H4 (cell line): ENCODE measurements at places on chromosomes 16 and 17.

- DNase-seq = no peak
These were observed 6.4 kb downstream of the SIAH1 start for GRCh38 chr16:48378836-48379235.

DNA sequence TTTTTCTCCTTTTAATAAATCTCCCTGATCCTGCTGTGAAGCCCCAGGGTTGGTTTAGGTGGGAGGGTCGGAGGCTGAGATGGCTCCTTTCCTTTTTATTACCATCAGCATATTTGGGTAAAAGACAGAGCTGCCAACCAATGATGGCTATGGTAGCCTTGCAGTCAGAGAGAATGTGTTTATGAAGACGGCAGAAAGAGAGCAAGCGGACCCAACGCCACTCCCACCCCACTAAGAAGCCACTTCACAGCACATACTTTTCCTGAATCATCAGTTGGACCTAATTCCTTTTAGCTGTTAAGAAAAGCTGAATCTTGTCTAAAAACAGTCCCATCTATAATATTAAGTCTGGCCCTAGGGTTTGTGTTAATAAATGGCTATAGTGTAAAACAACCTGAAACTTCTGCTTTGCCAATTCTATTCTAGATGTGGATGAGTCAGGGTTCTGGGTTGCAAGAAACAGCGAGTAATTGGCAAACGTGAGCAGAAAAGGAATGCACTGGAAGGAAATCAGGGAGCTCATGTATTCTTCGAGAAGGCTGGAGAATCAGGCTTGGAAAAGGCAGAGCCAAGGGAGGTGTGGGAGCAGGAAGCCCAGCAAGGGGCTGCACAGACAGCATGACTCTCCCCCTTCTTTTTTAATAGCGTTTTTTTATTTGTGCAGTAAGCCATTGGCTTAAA, 34.0 kb upstream of the PRKCA start:
- no peak for DNase-seq

- no peak for DNase-seq
These were observed 19.8 kb downstream of the HS3ST3A1 start for GRCh38 chr17:13581925-13582324.

GRCh38 chr16:75195811-75196790, 10.9 kb downstream of the CTRB2 start:
- DNase-seq = no peak

GRCh38 chr16:138049-138417, 440 bp downstream of the NPRL3 start:
- DNase-seq = no peak

- DNase-seq = no peak
These were observed 301.0 kb downstream of the CPPED1 start for GRCh38 chr16:12502676-12503075.

DNA sequence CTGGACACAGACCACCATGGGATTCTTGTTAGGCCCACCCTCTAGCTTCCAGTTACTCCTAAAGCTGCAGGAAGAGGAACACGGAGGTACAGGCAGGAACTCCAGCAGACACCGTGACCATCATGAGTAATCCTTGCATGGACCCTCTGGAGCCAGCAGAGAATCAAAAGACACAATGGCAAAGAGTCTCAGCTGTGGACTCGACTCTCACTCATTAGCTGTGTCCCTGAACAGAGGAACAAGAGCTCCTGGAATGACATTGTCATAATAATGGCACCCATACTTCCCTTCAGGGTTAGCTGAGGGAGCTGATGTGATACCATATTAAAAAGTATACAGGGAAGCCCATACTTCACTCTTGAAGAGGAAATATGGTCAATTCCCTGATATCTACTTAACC, 176.3 kb upstream of the ASIC2 start:
- DNase-seq = no peak

DNA sequence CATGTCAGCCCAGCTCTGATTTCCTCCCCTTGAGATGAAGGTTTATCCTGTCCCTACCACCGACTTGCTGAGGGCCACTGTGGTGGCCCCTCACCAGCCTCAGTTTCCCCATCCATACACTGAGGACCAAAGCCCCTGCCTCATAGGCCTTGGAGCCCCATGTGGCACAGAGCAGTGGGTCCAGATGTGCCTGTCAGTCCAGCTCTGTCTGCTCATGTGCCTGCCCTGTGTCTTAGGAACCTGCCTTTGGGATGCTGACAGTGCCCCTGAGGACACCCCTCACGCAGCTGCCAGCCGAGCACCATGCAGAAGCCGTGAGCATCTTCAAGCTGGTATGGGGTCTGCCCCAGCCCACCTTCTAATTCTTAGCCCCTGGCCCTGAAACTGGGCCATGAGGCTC, 35.7 kb downstream of the MYO15A start:
- DNase-seq = no peak

DNA sequence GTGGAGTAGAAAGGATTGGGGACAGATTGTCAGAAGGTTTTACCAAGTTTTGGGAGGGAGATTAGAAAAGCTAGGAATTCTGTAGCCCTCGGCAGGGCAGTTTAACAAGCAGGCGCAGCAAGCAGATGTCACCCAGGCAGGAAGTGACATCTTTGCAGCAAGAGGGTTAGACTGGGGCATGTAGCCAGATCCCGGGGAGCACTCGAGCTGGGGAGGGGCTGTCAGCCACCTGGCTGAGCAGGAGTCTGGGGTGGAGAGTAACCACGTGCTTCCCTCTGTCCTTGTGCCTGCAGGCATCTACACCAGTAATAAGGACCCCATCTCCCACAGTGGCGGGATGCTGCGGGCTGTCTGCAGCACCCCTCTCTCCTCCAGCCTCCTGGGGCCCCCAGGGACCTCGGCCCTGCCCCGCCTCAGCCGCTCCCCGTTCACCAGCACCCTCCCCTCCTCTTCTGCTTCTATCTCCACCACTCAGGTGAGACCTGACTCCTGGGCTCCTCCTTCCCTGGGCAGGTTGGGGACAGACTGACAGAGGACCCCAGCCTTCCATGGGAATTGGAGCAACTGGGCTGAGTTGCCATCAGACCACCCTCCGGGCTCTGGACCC, 12.2 kb downstream of the MLLT6 start:
- DNase-seq = no peak

DNA sequence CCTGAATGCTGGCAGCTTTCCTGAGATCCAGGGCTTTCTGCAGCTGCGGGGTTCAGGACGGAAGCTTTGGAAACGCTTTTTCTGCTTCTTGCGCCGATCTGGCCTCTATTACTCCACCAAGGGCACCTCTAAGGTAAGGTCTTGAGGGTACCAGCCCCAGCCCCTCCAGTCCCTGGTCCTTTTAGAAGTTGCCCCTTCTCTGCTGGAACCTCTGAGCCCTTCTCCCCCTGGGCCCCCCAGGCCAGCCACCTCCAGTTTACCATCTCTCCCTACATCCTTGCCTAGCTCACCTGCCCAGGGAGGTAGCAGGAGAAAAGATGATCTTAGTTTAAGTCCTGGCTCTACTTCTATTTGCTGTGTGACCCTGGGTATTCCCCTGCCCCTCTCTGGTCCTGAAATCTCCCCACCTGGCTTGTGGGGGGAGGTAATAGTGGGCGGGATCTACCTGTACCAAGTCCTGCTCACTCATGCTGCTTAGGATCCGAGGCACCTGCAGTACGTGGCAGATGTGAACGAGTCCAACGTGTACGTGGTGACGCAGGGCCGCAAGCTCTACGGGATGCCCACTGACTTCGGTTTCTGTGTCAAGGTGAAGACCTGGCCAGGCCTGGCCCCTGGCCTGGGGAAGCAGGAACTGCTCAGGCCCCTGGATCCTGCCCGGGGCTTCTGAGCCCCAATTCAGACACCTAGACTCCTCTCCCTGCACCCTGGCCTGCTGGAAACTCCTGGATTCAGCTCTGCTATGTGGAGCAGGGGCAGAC, 6.5 kb downstream of the GRB7 start:
- no peak for DNase-seq

DNA sequence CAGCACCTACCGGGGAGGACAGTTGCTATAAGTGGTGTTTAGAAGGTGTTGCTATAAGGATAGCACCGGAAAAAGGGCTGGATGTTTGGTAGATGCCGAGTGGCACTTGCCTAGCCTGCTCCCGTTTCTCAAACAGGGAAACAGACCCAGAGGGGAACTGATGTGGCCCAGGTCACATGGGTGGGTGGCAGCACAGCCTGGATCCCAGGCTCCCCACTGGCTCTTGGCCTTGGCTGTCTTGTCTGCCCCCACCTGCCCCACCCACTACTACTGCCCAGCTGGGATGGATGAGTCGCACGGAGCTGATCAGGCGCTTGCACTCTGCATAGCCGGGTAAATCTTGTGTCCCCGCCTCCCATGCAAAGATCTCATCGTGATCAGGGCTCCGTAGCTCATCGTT, 7.2 kb downstream of the SMTNL2 start:
- DNase-seq = peak; percentile 9

DNA sequence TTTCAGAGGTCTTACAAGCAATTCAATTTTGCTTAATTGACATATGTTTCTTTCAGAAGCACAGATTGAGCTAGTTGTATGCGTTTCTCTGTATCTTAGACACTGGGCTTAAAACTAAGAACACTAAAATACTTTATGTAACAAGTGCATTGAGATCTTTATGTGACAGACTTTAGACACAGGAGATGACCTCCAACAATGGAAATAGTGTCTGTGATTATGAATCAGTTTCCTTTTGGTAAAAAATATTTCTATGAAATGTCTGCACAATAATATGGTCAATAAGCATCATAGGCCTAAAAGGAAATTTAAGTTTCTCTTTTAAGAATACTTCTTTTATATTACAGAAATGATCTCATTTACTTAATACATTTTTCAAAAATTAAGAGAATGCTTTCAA, 153.2 kb downstream of the SKAP1 start:
- no peak for DNase-seq

- no peak for DNase-seq
These were observed 169.6 kb downstream of the BANP start for GRCh38 chr16:88120812-88121211.

GRCh38 chr16:71520550-71520949, 5.7 kb upstream of the CHST4 start:
- no peak for DNase-seq

DNA sequence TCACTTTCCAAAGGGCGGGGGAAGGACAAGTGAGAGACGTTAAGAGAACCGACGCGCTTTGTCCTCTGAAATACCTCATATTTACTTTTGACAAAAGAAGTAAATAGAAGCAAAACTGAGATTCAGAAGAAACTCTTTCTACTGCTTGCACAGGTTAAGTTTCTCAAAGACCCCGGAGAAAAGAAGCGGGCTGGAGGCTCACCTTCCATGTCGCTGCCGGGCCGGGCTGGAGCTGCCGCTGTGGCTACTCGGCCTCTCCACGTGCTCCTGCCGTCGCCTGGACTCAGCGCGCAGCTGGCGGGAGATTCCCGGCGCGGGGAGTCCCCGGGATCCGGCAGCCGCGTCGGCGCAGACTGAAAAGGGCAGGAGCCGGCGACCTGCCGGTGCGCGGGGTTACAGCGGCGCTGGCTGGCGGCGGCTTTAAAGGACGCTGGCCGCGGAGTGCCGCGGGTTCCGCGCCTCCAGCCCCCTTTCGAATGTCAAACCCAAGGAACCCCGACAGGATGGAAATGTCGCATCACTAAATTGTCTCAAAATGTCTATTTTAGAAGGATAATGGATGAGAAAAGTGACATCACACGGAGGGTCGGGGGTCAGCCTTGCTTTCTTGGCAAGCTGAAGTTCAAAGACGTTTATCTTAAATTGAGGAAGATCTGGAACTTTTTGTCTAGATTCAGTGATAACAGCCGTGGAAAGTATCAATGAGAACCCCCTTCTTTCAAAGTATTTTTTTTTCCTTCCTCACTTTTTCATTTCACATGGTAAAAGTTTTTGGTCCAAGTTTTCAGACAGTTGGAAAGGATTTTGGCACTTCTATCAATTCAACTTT, at the start of gene IKZF3:
Gene IKZF3, minus strand, starts transcription at position 395 of the 829 bp plus-strand sequence. Its CDS starts 186 bp downstream, at position 209.
- DNase-seq = no peak

DNA sequence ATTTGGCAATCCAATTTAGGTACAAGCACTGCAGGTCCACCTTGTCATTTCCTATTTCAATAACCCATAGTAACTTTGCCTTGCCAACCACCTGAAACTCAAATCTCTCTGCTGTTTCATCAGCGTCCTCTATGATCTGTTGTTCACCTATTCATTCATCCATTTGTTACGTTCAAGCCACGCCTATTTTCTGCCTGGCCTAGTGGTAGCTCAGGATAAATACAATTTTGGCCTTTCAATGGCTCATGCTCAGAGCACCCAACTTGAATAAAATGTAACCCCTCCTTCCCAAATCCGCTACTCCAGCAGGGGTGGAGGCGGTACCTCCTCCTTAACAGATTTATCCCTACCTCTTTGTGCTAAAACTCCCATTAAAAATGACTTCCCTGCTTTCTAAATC, 3.6 kb upstream of the FBXO47 start:
- no peak for DNase-seq

- DNase-seq = no peak
These were observed 79.8 kb upstream of the TMEM132E start for GRCh38 chr17:34499576-34499975.

GRCh38 chr17:72422505-72423285, 301.9 kb downstream of the SOX9 start:
- peak; percentile 93 for DNase-seq

DNA sequence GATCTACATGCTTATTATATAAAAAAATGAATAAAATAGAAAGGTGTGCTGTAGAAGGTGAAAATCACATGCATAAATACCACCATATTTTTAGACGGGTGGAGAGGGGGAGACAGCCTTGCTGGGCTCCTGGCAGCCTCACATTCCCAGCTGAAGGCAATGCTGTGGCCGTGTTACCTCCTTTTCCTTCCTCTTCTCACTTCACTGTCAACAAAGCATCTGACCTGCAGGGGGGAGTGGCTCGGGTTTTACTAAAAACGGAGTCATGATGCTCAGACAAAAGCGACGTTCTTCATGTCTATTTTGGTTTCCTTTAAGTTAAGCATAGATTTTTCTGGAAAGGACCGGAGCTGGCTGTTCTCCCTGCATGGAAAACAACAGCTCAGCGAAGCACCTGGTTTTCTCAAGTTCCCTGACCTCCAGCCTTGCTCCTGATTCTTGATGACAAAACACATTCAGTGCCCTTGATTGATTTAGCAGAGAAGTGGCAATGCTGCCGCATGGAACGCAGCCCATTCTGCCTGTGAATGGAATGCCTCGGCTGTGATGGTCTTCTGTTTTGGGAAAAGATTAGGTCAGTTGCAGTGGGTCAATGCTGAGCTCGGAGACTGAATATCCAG, 5.5 kb upstream of the RPTOR start:
- no peak for DNase-seq

- no peak for DNase-seq
These were observed 14.3 kb upstream of the DNASE1 start for GRCh38 chr16:3640207-3640606.
